ENCODE measurements at places on chromosomes 1 and 21. TPM values are rescaled to one million over a fixed set of nuclear protein-coding genes. Genes with fewer than 3 reads are reported as not detected.

Gene IL12RB2
- not detected for total RNA-seq

Gene FCAMR
- total RNA-seq, result not detected

Gene TEDDM1
- total RNA-seq, result not detected

Gene PLOD1
- total RNA-seq, result 314 TPM

Gene ARF1
- total RNA-seq, result 401 TPM

Gene CR1
- not detected for total RNA-seq

Gene KMO
- not detected for total RNA-seq

Gene ST6GALNAC5
- 3.8 TPM for total RNA-seq

Gene CLIC6
- not detected for total RNA-seq

Gene HCN3
- 1.2 TPM for total RNA-seq

Gene NFYC
- 21.5 TPM for total RNA-seq

Gene OR2T33
- not detected for total RNA-seq

Gene HRNR
- total RNA-seq, result not detected

Gene LRRC38
- total RNA-seq, result not detected

Gene ST6GALNAC3
- 1.5 TPM for total RNA-seq

Gene NSL1
- total RNA-seq, result 22.7 TPM

Gene CYYR1
- not detected for total RNA-seq

Gene TMEM59
- 298 TPM for total RNA-seq

Gene ERMAP
- 6.7 TPM for total RNA-seq

Measured in pericardium fibroblast (primary cell).